ENCODE measurements at places on chromosomes 2 and 18.

DNA sequence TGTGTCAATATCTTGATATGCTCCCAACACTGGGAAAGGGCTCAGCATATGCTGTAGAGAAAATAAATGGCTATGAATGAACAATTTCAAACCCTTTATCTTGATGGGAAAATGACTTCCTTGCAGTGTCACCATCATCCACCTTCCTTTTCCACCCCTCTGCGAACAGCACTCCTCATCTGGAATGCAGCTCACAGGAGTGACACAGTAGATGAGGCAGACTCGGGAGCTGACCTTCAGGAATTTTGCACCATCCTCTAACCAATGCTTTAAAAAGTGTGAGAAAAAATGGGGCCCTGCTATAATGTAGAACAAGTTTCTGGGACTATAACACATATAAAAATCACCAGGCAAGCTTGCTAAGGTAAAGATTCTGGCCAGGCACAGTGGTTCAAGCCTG, 41.3 kb upstream of the YPEL5 start:
- no peaks in the 10 kb centered on the region for H3K36me3 ChIP-seq
- H3K27ac ChIP-seq: no peak overlapping the region
- H3K27me3 ChIP-seq: 0 out of 2 replicates have a peak, but pooled peaks cover 3% of the 10 kb centered on the region
- no peak for DNase-seq

DNA sequence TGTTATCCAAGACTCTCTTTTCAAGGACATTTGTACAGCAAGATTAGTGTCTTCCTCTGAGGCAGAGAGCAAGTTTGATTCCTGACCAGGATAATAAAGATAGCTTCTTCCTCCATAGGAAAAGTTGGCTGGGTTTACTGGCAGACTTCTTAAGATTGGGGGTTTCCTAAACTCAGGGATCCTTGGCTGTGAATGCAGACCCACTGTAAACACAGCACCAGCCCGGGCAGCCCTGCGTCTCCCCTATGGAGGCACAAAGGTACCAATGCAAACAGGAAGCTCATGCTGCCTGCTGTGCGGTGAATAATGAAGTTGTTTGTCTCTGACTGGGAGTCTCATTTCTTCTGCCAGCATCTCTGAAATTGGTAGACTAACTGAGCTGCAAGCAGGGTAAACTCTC, 96.2 kb upstream of the ARHGAP28 start:
- H3K27me3 ChIP-seq: no peaks in the 10 kb centered on the region
- no peaks in the 10 kb centered on the region for H3K36me3 ChIP-seq
- no peak overlapping the region for H3K4me3 ChIP-seq
- no peak overlapping the region for H3K27ac ChIP-seq
- no peaks in the 10 kb centered on the region for H3K4me1 ChIP-seq
- DNase-seq: no peak

- H3K4me3 ChIP-seq: peak overlapping the region; percentile 70
- no peak for DNase-seq
- no peaks in the 10 kb centered on the region for H3K4me1 ChIP-seq
- no peaks in the 10 kb centered on the region for H3K36me3 ChIP-seq
- no peaks in the 10 kb centered on the region for H3K27me3 ChIP-seq
Observed at GRCh38 chr2:32947076-32947483, 327 bp downstream of the LTBP1 start.

- H3K4me1 ChIP-seq: no peaks in the 10 kb centered on the region
- no peaks in the 10 kb centered on the region for H3K36me3 ChIP-seq
- H3K27me3 ChIP-seq: no peaks in the 10 kb centered on the region
- no peak for DNase-seq
- no peak overlapping the region for H3K27ac ChIP-seq
- H3K4me3 ChIP-seq: no peak overlapping the region
Observed at GRCh38 chr2:16852651-16853050, 187.0 kb upstream of the CYRIA start.

DNA sequence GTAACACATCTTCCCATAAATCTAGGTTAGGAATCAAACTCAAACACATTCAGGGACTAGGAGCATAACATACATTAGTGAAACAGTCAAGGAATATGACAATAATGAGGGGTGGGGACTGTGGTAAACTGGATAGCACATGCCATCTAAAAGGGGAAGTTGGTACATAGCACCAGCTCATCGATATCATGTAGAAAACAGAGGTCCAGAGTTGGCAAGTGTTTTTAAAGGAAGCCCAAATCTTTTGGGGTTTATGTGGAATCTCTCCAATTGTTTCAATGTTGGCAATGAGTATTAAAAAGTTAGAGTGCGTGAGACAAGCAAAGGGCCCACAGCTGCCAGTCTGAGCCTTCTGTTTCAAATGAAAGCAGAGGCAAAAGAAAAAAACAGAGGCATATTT, 24.4 kb downstream of the KLF7 start:
- peaks cover 5% of the 10 kb centered on the region for H3K4me1 ChIP-seq
- H3K36me3 ChIP-seq: no peaks in the 10 kb centered on the region
- H3K4me3 ChIP-seq: no peak overlapping the region
- H3K27ac ChIP-seq: no peak overlapping the region

GRCh38 chr18:1020731-1021344, 116.2 kb downstream of the ADCYAP1 start:
- no peaks in the 10 kb centered on the region for H3K27me3 ChIP-seq
- no peaks in the 10 kb centered on the region for H3K36me3 ChIP-seq
- H3K4me1 ChIP-seq: no peaks in the 10 kb centered on the region
- no peak overlapping the region for H3K27ac ChIP-seq
- H3K4me3 ChIP-seq: no peak overlapping the region

- no peak overlapping the region for H3K27ac ChIP-seq
- no peak for DNase-seq
- H3K4me1 ChIP-seq: 0 out of 2 replicates have a peak, but pooled peaks cover 3% of the 10 kb centered on the region
- H3K27me3 ChIP-seq: no peaks in the 10 kb centered on the region
- H3K4me3 ChIP-seq: no peak overlapping the region
Observed at GRCh38 chr2:64276417-64277095, 132.3 kb upstream of the PELI1 start.

DNA sequence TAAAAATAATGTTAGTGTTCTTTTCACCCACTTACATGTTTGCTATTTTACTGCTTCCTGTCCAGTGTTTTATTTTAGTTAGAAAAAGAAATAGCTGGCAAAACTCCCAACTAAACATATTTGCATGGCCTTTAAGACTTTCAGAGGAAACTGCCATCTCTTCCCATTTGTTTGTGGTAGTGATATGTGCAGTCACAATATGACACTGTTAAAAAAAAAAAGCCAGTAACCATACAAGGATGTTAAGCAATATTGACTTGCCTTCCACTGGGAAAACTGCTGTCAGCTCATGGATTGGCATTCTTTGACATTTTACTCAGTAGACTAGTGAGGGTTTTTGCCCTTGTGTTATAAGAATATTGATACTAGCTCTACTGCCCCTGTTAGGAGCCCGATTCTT, 29.1 kb downstream of the XIRP2 start:
- no peak overlapping the region for H3K4me3 ChIP-seq
- no peaks in the 10 kb centered on the region for H3K36me3 ChIP-seq
- DNase-seq: no peak
- H3K27me3 ChIP-seq: no peaks in the 10 kb centered on the region
- no peak overlapping the region for H3K27ac ChIP-seq

GRCh38 chr2:233814056-233814835, 36.1 kb downstream of the MROH2A start:
- H3K4me1 ChIP-seq: no peaks in the 10 kb centered on the region
- no peak for DNase-seq
- H3K27me3 ChIP-seq: no peaks in the 10 kb centered on the region
- H3K36me3 ChIP-seq: no peaks in the 10 kb centered on the region
- no peak overlapping the region for H3K27ac ChIP-seq
- H3K4me3 ChIP-seq: no peak overlapping the region

DNA sequence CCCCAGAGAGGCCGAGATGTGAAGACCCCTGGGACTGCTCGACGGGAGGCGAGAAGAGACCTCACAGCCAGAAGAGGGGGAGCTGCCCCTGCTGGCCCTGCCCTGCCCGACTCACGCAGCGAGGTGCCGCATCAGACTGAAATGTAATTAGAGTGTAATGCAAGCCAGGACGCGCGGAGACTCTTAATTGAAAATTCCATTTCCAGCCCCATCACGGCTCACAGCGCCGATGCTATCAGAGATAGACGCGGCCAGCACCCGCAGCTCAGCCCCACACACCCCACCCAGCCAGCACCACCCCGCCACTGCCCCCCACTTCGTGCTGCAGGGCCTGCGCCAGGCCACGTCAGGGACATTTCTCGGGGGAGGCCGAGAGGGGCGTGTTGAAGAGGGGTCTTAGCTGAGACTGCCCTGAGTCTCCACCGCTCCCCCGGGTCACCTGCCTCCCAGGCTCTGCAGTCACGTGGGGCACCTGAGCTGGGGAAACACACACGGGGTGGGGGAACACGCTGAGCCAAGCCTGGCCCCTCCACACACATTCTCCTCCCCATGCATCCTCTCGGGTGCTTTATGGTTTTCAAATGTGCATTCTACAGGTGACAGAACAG, 78.1 kb downstream of the TEX51 start:
- DNase-seq: no peak
- no peaks in the 10 kb centered on the region for H3K36me3 ChIP-seq
- 0 out of 2 replicates have a peak, but pooled peaks cover 1% of the 10 kb centered on the region for H3K4me1 ChIP-seq
- peaks cover 2% of the 10 kb centered on the region for H3K27me3 ChIP-seq

DNA sequence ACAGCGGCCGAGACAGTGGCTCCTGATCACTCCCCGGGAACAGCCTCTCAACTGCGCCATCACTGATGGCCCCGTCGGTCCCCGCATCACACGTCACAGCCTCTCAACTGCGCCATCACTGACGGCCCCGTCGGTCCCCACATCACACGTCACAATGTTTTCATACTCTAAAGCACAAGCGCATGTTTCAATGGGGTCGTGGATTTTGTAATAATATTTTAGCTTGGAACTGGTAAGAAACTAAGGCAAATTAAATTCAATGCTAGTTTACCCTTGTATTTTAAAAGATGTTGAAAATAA, 44.2 kb upstream of the CTDP1 start:
- H3K27ac ChIP-seq: no peak overlapping the region
- no peak for DNase-seq
- H3K36me3 ChIP-seq: no peaks in the 10 kb centered on the region
- no peaks in the 10 kb centered on the region for H3K4me1 ChIP-seq
- no peak overlapping the region for H3K4me3 ChIP-seq
- no peaks in the 10 kb centered on the region for H3K27me3 ChIP-seq

DNA sequence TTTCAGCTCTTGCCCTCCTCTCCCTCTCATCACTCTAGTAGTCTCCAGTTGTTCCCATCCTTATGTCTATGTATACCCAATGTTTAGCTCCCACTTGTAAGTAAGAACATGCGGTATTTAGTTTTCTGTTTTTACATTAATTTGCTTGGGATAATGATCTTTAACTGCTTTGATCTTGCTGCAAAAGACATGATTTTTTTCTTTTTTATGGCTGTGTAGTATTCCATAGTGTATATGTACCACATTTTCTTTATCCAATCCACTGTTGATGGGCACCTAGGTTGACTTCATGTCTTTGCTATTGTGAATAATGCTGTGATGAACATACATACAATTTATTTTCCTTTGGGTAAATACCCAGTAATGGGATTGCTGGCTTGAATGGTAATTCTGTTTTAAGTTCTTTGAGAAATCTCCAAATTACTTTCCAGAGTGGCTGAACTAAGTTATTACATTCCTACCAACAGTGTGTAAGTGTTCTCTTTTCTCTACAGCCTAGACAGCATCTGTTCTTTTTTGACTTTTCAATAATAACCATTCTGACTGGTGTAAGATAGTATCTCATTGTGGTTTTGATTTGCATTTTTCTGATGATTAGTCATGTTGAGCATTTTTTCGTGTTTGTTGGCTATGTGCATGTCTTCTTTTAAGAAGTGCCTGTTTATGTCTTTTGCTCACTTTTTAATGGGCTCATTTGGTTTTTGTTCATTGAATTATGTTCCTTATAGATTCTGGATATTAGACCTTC, 179.6 kb upstream of the SLC39A10 start:
- no peaks in the 10 kb centered on the region for H3K36me3 ChIP-seq
- no peak for DNase-seq
- no peaks in the 10 kb centered on the region for H3K27me3 ChIP-seq
- no peaks in the 10 kb centered on the region for H3K4me1 ChIP-seq
- no peak overlapping the region for H3K4me3 ChIP-seq
- no peak overlapping the region for H3K27ac ChIP-seq

DNA sequence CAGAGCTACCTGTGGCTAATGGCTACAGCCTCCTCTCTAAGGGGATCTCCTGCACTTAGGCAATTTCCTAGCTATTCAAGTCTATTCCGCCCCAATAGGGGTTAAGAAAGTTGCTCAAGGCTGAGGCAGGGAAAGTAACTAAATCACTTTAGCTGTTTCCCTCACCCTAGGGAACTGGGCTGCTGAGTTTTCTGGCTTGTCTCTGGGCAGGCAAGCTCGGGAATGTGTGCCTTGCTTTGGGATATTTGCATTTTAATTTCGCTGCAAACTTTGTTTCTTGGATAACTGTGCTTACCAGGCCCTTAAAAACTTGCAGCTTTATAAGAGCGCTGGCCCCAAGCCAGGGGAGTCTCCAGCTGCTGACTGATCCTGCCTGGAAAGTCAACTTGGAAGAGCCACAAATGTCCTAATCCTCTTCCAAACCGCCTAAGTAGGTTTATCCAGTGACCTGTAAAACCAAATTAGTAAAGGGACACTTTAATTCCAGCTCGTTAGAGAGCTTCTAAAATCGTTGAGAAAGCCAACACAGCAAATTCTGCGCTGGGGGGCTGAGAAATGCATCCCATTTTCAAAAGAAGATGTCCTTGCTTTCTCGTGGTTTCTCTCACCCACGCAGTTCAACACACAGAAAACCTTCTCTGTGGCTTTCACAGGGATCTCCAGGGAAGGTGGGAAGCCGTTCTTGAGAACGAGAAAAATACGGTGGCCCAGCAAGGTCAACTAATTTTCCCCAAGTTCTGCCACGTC, 59.5 kb upstream of the SP3 start:
- no peak overlapping the region for H3K4me3 ChIP-seq
- no peaks in the 10 kb centered on the region for H3K27me3 ChIP-seq
- no peaks in the 10 kb centered on the region for H3K4me1 ChIP-seq
- DNase-seq: no peak

DNA sequence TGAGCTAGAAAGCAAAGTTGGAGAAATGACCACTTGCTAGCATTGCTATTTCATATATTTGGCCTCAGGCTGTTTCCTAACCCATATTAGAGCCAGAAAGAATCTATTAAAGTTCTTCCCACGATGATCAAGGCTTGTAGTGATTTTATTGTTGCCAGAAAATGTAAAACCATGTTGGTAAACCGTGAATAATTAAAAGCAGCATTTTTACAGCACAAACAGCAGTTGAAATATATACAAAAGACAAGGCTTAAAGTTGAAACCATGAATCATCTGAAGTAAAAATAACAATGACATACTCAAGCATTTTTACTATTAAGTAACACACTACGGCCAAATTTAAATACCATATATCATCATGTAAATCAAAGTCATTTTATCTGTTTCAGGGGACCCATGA, 27.7 kb upstream of the DSC3 start:
- no peak for DNase-seq
- no peaks in the 10 kb centered on the region for H3K36me3 ChIP-seq
- H3K4me1 ChIP-seq: no peaks in the 10 kb centered on the region
- no peak overlapping the region for H3K4me3 ChIP-seq

GRCh38 chr18:44719519-44720060, 38.9 kb downstream of the SETBP1 start:
- no peak overlapping the region for H3K4me3 ChIP-seq
- no peaks in the 10 kb centered on the region for H3K4me1 ChIP-seq
- H3K36me3 ChIP-seq: no peaks in the 10 kb centered on the region

All from Panc1 (cell line).